ENCODE measurements at places on chromosomes 2 and 18.

- no peak for DNase-seq
Observed at GRCh38 chr2:134866498-134867099, 28.2 kb downstream of the ACMSD start.

DNA sequence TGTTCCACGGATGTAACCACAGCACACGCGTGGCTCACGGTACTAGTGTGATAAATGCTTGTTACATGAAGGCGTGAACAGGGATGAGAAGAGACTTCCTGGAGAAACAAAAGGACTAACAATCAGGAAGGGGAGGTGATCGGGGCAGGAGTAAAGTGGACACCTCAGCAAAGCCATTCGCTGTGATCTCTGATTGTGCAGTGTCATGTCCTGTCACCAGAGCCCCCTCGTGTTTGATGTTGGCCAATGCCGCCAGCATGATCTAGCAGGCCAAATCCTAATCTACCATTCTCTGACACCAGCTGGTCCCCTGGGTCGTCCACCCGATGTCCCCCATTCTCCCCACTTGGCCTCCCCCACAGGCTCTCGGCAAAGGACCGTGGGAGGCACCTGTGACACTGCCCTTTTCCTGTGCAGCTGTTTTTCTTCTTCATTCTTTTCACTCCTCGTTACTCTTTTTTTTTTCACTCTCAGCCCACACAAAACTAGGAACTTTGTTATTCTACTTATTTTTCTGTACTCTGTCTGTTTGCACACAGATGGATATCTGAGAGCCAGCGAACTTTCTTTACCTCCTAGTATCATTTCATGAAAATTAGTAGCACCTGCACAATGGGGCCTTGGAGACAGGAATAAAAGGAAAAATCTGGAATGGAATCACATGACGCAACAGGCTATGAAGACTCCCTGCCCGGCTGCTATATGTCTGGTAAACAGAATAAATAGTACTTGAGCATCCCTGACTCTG is 146.8 kb downstream of the TGIF1 start:
- DNase-seq, result peak; percentile 54

DNA sequence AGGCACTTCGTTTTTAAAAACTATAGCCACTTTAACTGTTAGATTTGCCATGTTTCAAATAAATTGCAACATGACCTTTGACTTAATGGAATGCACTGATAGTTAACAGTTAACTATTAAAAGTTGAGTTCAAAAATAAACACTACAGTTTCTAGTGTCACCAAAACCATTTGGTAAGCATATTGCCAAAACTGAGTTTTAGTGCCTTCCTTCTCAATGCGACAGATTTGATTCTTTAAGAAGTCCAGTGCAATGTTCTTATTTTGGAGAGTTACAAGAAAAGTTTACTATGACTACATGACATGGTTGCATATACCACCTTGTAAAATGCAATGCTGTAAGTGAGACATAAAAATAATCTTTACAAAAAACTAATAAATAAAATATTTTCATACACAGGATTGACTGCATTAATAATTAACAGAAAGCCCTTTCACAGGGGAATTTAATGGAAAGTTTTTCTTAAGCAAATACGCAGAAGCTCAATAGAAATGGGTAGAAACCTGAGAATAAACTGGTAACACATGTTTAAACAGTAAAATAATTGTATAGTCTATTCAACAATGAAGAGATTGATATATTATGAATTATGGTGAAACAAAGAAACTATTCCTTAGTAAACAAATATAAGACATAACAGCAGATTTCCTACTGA is 53.8 kb downstream of the GRB14 start:
- DNase-seq, result no peak

- no peak for DNase-seq
Observed at GRCh38 chr2:126322342-126322741, 333.6 kb upstream of the GYPC start.

GRCh38 chr2:241733391-241734207 is 831 bp upstream of the D2HGDH start:
- no peak for DNase-seq

- no peak for DNase-seq
Observed at GRCh38 chr18:55301824-55302166, 286.2 kb downstream of the TCF4 start.

DNA sequence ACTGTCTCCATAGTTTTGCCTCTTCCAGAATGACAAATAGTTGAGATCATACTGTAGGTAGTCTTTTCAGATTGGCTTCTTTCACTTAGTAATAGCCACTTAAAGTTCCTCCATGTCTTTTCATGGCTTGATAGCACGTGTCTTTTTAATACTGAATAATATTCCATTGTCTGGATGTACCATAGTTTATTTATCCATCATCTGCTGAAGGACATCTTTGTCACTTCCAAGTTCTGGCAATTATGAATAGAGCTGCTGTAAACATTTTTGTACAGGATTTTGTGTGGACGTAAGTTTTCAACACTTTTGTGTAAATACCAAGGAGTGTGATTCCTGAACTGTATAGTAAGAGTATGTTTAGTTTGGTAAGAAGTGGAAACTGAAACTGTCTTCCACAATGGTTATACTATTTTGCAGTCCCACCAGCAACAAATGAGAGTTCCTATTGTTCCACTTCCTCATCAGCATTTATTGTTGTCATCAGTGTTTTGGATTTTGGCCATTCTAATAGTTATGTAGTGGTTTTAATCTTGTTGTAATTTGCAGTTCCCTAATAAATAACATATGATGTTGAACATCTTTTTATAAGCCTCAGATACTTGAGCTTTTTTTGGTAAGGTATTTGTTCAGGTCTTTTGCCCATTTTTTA is 18.9 kb downstream of the LTBP1 start:
- no peak for DNase-seq

DNA sequence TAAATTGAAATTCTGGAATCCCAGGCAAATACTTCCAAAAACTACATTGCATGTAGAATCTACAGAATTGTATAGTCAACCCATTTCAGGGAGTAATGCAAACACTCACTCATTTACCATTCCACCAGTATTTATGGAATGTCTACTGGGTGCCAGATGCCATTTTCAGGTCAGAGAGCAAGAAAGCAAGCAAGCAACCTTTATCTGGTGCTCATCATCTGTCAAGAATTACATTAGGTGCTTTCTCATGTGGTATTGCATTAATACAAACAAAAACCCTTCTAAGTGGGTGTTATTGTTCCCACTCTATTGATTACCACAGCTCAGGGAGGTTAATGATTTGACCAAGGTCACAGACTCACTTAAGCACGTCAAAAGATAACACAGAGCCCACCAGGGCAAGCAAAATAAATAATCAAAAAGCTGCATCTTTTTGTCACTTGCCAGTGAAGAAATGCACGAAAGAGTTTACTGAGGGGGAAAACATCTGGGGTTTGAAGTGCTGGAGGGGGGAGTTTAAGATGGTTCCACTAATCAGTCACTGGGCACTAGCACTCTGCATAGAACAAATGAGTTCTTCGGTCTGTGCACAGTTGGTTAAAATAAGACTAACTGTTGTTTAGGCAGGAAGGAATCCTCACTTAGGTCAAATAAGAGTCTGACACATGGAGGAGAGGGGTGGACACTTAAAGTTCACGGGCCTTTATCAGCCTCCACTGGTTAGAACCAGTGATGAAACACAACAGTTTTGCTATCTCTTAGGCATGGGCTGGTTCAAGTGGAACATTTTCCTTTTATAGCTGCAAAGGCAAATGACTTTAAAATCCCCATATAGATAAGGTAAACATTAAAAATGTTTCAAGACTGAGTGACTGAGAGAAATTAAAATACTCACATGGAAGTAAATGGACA is 208.8 kb downstream of the CDH2 start:
- no peak for DNase-seq

DNA sequence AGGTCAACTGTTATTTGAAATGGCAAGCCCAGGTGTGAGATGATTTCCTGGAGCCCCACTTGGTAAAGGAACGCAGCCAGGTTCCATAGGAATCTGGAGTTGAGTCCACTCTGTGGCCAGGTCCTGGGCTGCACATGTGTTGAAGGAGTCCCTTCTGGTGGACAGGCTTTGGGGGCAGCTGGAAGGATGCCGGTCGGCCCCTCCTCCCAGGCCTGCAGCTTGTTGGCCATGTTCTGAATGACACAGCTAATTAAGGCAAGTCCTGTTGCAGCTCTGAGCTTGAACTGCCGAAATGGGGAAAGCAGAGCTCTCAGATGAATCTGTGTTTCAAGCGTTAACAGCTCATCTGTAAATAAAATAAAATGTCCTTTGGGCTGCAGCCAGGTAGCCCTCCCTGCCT is 23.8 kb downstream of the EN1 start:
- DNase-seq, result no peak

DNA sequence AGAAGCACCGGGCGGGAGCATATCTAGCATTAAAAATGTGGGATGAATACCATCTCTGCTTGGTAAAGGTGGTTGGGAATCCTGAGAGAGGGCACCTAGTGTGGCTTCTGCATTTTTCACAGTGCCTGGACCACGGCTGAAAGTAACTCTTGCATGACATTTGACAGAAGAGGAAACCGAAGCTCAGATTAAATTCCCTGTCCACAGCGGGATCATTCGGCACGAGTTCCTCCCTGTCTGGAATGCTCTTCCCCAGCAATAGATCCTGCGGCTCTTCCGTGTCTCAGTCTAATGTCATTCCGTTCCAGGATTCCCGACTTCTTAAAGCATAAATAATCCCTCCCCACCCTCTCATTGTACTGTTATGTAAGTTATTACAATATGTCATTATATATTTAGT is 905 bp upstream of the RPS7 start:
- DNase-seq, result no peak

DNA sequence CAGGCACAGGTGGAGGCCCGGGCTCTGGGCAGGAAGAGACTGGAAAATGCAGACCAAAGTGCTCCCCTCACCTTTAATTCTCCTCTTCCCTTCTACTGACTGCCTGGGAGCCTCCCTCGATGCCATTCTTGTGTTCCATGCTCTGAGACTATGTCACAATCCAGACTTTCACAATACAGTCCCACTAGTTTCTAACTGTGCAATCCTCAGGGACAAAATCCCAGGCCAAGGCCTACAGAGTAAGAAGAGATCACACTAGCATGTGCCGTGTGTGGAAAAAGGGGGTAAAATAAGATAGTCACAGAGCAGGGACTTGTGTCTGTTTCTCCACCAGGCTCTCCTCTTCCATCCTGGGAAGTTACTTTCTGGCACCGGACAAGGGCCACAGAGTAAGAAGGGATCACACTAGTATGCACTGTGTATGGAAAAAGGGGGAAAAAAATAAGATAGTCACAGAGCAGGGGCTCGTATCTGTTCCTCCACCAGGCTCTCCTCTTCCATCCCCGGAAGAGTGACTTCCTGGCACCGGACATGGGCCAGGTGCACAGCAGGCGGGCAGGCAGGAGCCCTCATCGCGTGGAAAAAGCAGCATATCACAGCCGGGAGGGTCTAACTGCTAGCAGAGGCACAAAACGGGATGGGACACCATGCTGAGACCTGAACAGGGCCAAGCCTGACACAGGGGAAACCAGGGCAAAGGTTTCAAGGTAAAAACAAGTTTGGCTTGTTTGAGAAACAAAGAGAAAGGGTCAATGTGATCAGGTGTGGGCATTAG is 9.6 kb downstream of the CYB5A start:
- DNase-seq, result no peak

DNA sequence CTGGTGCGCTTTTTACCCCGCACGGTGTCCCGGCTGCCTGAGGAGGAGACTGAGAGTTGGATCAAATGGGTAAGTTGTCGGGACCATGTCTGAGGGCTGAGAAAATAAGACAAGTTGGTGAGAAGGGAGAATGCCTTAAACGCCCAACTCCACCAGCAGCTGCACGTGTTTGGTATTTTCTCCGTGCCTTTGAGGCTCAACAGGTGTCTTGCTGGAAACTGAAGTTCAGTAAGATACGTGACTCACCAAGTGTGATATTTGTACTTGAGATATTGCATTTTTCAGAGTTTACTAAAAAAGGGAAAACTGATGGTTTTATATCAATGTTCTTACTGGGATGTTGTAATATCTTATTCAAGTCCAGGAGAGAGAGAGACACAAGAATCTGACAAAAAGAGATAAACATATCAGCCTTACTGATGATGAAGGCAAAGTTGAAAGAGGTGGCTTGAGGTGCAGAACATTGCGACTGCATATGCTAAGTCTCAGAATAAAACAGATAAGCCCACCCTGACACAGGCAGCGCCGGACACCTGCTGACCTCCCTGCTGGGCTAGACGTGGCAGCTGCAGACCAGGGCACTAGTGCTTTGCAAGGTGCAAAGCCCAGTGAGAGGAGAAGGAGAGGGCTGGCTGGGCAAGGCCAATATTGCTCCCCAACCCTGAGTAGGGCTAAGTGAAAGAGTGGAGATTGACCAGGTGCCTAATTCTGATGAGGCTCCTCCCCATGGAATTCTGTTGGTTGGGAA is 33.1 kb downstream of the TRPM8 start:
- DNase-seq, result no peak

DNA sequence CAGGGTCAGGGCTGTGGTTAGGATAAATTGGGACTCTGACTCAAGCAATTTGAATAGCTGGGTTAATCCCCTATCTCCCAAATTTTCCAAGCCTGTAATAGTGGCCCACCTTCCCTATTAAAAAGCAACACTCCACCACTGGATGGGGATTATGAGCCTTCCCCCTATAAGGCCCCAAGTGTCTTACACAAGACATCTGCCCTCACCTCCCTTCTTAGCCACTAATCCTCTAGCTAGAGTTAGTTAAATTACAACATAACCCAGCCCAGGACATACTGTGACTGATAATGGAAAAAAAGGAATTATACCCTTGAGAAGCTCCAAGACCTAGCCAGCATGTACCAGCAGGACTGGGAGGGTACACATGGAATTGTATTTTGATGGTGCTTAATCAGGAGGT is 190.4 kb downstream of the NRP2 start:
- no peak for DNase-seq
